ENCODE measurements at places on chromosomes 7 and 10. TPM values are rescaled to one million over a fixed set of nuclear protein-coding genes. Genes with fewer than 3 reads are reported as not detected.
A peak's percentile ranks its signal among the peaks of the same experiment; 100 is the strongest.

Gene TMEM184A
- total RNA-seq, result 2.8 TPM

Gene SYPL1
- total RNA-seq, result 220 TPM

Gene ANKRD30A
- total RNA-seq, result not detected

Gene UPK3BL2
- 64.0 TPM for total RNA-seq

Gene PAX2
- not detected for total RNA-seq

Gene NKX6-2
- total RNA-seq, result not detected

Gene LIPF
- total RNA-seq, result 0.88 TPM

Gene SPDYE9
- total RNA-seq, result 0.14 TPM

Gene CPA2
- total RNA-seq, result not detected

Gene OR13A1
- total RNA-seq, result 1.2 TPM

DNA sequence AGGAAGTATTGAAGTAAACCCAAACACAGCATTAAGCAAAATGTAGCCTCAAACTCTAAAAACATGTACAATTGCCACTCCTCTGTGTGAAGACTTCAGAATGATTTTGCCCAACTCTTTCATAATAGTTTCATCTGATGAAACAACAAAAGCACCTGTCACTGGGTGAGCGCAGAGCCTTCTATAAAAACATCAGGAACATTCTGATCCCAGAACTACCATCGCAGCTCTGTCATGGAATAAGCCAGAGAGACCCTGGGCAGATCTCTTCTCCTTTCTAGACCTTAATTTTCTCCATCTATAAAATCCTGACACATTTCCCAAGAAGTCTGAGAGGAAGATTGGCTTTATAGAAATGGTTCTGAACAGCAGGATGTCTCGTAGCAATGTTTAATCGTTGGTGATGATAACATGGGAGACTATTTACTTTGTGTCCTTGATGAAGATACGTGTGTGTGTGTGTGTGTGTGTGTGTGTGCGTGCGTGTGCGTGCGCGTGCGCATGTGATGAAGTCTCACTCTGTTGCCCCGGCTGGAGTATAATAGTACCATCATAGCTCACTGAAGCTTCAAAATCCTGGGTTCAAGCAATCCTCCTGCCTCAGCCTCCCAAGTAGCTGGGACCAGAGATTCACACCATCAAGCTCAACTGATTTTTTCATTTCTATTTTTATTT is 198.0 kb downstream of the KIAA1217 start:
- no peaks in the 10 kb centered on the region for H3K36me3 ChIP-seq
- DNase-seq, result no peak
- H3K4me3 ChIP-seq, result no peak overlapping the region
- H3K4me1 ChIP-seq, result no peaks in the 10 kb centered on the region

- no peaks in the 10 kb centered on the region for H3K4me1 ChIP-seq
- DNase-seq, result no peak
Observed at GRCh38 chr7:90455163-90456030, 14.0 kb upstream of the PTTG1IP2 start.

DNA sequence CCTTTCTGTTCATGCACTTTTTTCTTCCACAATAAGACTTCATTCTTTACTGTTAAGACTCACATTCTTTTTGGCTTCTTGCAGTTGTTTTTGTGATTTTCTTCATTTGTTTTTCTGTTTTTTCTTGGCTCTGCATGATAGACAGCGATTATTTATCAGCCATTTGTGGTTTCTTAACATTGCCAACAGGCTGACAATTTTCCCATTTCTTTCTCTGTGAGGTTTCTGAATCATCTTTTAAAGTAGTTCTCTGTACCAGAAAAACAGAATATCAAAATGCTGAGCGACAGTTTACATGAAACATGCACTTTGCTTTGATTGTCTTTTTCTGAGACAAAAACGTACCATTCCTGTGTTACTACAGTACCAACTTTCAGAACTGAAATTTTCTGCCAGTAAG is 334.2 kb upstream of the MAGI2 start:
- H3K27me3 ChIP-seq, result no peaks in the 10 kb centered on the region
- H3K4me3 ChIP-seq, result no peak overlapping the region
- DNase-seq, result no peak
- H3K36me3 ChIP-seq, result no peaks in the 10 kb centered on the region

DNA sequence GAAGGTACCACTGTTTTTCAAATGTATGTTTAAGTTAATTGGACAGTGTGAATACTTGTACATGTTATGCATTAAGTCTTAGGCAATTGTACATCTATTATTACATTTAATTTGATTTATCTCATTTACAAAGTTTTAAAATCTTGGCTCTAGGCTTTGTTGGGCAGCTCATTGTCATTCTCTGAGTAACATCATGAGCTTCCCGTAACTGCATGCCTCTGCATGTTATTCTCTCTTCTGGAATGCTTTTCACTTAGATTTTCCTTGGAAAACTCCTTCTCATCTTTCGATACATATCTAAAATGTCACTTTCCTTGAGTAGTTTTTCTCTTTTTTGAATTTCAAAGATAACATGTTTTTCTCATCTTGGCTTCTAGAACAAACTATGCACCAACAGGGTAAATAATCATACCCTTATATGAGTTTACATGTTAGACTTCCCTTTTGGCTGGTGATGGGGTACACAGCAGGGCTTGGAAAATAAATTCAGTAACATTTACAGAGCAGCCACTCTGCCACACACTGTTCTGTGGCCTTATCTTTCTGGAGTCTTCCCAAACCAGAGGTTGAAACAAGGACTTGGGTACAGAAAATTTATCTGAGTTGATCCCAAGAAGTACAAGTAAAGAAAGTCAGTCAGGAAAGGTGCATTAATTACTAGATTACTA is 42.2 kb upstream of the A1CF start:
- H3K4me1 ChIP-seq, result no peaks in the 10 kb centered on the region
- no peak overlapping the region for H3K27ac ChIP-seq
- no peaks in the 10 kb centered on the region for H3K27me3 ChIP-seq
- DNase-seq, result no peak
- no peak overlapping the region for H3K4me3 ChIP-seq
- no peaks in the 10 kb centered on the region for H3K36me3 ChIP-seq

DNA sequence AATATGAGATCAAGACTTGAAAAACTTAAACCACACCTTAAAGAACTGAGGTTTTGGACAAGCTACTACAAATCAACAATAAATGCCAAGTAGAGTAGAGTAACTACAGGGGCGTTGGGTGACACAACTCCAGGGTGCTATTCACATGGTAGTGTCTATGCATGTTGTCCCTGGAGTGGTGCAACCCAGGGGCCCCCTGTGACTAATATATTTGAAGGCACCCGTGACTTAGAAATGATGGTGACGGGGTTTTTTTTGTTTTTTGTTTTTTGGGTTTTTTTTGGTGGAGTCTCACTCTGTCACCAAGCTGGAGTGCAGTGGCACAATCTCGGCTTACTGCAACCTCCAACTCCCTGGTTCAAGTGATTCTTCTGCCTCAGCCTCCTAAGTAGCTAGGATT is 106.9 kb downstream of the FAM107B start:
- H3K4me1 ChIP-seq, result peaks cover 9% of the 10 kb centered on the region
- peak overlapping the region; percentile 60 for H3K27ac ChIP-seq
- H3K27me3 ChIP-seq, result no peaks in the 10 kb centered on the region
- DNase-seq, result no peak
- H3K36me3 ChIP-seq, result no peaks in the 10 kb centered on the region
- no peak overlapping the region for H3K4me3 ChIP-seq

DNA sequence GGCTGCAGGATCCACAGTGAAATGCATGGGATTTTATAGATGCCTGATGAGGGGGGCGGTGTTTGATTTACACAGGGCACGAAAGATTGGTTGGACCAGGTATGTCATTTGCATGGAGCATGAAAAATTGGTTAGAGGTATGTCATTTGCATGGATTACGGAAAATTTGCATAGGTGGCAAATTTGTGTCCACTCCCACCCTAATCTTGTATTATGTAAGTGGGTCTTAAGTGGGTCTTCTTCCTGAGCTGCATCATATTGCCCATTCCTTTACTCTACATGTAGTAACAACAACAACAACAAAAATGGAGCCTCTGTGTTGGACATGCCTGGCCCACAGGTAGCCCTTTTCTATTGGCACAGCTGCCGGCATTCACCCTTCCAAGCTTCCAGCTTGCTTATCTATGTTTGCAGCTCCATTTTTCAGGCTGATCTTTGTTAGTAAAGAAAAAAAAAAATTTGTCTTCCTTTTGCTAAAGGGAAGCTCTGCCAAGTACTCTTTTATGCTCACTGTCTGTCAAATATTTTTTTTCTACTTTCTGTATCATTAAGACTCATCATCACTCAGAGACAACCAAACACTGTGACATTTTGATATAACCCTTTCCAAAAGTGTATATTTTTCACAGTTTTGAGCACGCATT is 10.3 kb upstream of the ZNF273 start:
- DNase-seq, result no peak
- no peaks in the 10 kb centered on the region for H3K4me1 ChIP-seq
- H3K4me3 ChIP-seq, result no peak overlapping the region
- no peaks in the 10 kb centered on the region for H3K36me3 ChIP-seq

DNA sequence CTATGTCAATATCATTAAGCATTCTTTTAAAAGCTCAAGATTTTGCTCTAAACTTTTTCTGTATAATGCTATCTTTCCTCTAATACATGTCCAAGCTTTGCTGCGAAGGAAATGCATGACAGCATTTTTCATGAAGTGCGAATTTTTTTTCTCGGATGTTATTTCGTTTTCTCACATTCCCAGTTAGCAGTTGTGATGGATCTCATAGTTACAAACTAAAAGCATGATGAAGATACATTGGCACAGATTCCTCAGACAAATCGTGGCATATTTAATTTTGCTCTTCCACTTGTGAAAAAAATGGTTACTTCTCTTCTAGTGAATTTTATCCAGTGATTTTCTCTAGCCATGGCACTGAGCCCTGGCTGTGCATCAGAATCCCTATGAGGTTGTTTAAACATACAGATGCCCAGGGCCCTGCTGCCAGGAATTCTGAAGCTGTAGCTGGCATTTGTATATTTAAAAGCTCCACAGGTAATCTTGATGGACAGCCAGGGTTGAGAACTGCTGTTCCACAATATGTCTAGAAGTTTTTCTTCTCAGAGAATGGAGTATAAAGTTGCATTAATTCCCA is 299.8 kb upstream of the NEBL start:
- no peak for DNase-seq
- H3K36me3 ChIP-seq, result no peaks in the 10 kb centered on the region
- no peaks in the 10 kb centered on the region for H3K4me1 ChIP-seq
- no peak overlapping the region for H3K27ac ChIP-seq

GRCh38 chr7:17134786-17135185 is 163.7 kb upstream of the AHR start:
- H3K27ac ChIP-seq, result no peak overlapping the region
- DNase-seq, result no peak
- no peaks in the 10 kb centered on the region for H3K36me3 ChIP-seq
- H3K4me1 ChIP-seq, result no peaks in the 10 kb centered on the region
- no peaks in the 10 kb centered on the region for H3K27me3 ChIP-seq
- no peak overlapping the region for H3K4me3 ChIP-seq

GRCh38 chr10:27147701-27148100 is 6.5 kb downstream of the YME1L1 start:
- no peaks in the 10 kb centered on the region for H3K4me1 ChIP-seq
- no peak for DNase-seq
- H3K27me3 ChIP-seq, result no peaks in the 10 kb centered on the region
- H3K27ac ChIP-seq, result no peak overlapping the region

GRCh38 chr10:103814105-103814504 is 41.3 kb downstream of the SH3PXD2A start:
- no peaks in the 10 kb centered on the region for H3K27me3 ChIP-seq
- no peak overlapping the region for H3K4me3 ChIP-seq
- H3K4me1 ChIP-seq, result no peaks in the 10 kb centered on the region
- no peak overlapping the region for H3K27ac ChIP-seq

DNA sequence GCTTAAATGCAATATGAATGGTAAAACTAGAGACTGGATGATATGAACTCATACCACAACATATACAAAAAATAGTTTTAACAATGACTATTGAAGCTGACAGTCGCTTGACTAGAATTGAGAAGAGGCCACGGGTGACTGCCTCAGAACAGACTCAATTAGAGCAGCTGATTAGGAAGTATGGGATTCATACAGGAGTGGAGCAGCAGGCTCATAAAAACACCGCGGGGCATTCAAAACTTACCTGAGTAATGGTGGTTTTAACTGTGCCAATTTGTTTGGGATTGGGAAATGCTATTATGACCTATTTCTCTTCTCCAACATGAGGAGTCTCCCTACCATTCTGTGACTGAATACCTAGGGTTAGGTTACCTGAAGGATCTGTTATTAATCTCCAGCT is 2.1 kb downstream of the CADPS2 start:
- no peaks in the 10 kb centered on the region for H3K27me3 ChIP-seq
- no peaks in the 10 kb centered on the region for H3K36me3 ChIP-seq
- H3K27ac ChIP-seq, result peak overlapping the region; percentile 99

GRCh38 chr10:348456-348855 is 213.2 kb downstream of the ZMYND11 start:
- no peak for DNase-seq
- H3K27me3 ChIP-seq, result no peaks in the 10 kb centered on the region
- no peak overlapping the region for H3K27ac ChIP-seq

DNA sequence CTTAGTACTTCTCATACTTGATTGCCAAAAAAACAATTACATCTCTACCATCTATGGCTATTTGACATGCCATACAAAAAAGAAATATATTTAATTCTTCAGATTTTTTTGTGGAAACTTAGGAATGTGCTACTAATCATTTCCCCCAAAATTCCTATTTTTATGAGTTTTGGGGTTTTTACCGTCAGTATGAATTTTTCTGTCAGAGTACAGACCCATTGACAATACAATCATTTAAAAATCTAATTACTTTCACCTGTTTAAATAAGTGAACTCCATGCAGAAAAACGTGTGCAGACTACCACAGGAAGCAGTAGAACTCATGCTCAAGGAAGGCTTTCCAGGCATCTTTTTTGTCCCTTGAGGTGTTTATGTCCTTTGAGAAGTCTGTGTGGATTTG is 48.8 kb upstream of the FOXP2 start:
- H3K27me3 ChIP-seq, result no peaks in the 10 kb centered on the region
- H3K27ac ChIP-seq, result no peak overlapping the region
- H3K4me3 ChIP-seq, result no peak overlapping the region
- no peaks in the 10 kb centered on the region for H3K36me3 ChIP-seq
- no peaks in the 10 kb centered on the region for H3K4me1 ChIP-seq
- no peak for DNase-seq

GRCh38 chr7:159126311-159127260 is 18.1 kb downstream of the VIPR2 start:
- no peak overlapping the region for H3K4me3 ChIP-seq
- no peaks in the 10 kb centered on the region for H3K4me1 ChIP-seq
- no peaks in the 10 kb centered on the region for H3K36me3 ChIP-seq
- no peak for DNase-seq
- no peak overlapping the region for H3K27ac ChIP-seq

GRCh38 chr10:14822879-14823755 is 14.7 kb downstream of the CDNF start:
- no peaks in the 10 kb centered on the region for H3K4me1 ChIP-seq
- no peak overlapping the region for H3K4me3 ChIP-seq
- DNase-seq, result peak; percentile 32

GRCh38 chr7:78169992-78170391 is 371.4 kb downstream of the PHTF2 start:
- H3K27ac ChIP-seq, result no peak overlapping the region
- no peaks in the 10 kb centered on the region for H3K27me3 ChIP-seq
- no peak overlapping the region for H3K4me3 ChIP-seq
- H3K4me1 ChIP-seq, result no peaks in the 10 kb centered on the region
- no peaks in the 10 kb centered on the region for H3K36me3 ChIP-seq

- no peak for DNase-seq
- H3K27ac ChIP-seq, result no peak overlapping the region
- H3K4me1 ChIP-seq, result no peaks in the 10 kb centered on the region
Observed at GRCh38 chr7:122132341-122132740, 11.7 kb downstream of the AASS start.

All from uterus (tissue), 4 donors.